Stimulated activated CD8-positive, alpha-beta memory T cell treated with anti-CD3 and anti-CD28 coated beads, Interleukin-7, amount 100 ng/mL, for 1 hour (primary cell): ENCODE measurements at places on chromosomes 16 and 17.

DNA sequence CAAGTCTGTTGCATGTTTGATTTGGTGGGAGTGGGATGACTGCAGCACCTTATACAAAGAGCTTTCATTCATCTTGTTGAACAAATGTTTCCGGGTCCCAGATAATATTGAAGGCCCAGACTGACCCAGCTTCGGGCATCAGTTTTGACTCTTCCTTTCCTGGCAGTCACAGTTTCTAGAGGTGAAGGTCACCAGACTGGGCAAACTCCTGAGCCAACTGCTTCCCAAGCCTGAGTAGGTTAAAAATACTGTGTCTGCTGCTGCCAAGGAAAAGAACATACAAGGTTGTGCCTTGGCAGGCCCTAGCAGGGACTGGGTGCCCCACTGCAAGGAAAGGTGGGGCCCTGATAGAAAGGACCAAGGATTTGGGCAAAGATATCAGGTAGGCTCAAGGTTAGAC is 4.5 kb downstream of the BCKDK start:
- no peak for DNase-seq

DNA sequence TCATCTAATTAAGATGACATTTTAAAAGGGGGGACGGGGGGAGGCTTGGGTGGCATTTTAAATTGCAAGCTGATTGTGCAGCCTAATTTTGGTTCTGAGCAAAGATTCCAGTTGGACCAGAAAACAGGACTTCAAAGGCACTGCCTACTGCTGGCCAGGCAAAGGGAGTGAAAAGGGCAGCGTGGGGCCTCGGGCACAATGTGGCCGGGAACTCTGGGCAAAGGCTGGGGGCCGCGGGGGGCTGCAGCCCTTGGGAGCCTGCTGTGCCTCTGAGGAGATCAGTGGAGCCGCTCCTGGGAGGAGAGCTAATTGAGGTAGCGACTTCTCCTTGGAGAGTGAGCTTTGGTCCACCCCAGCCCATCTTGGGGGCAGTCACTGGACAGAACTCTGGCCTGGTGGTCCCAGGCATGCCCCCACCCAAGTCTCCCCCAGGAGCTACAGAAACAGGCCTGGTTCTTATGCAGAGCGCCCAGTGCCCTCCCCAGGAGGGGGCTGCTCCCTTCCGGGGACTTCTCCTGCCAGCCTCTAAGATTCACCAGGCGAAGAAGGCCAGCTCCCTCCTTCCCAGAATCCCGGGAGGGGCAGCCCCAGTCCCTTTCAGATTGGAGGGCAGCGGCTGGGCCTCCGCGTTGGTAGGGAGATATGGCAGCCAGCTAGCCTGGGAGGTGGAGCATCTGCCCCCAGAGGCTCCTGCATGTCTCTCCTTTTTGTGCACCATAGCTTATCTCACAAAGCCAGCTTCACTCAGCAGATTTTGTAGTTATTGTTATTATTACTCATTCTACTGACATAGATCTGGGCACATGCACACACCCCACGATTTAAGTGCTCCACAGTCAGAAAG is 115.6 kb downstream of the GNAO1 start:
- DNase-seq = no peak

DNA sequence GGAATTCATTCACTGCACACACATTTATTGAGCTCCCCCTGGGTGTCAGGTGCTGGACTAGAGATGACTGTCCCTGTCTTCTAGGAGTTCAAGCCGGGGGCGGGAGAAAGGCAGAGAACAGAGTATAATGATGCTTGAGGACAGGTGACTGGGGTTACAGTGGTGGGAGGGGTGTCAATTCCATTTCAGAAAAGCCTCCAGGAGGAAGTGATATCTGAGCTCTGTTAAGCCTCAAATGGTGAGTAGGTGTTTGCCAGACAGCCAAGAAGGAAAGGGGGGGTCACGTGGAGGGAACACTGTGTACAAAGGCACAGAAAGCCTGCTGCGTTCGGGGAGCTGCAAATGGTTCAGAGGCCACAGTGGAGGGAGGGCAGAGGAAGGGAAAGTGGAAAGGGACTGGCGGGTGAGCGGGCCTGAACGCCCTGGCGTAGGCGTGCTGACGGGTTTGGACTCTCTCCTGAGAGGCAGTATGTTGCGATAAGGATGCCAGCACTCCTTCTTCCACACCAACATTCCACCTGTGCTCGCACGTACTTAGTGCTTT is 9.7 kb upstream of the NXPH3 start:
- no peak for DNase-seq

DNA sequence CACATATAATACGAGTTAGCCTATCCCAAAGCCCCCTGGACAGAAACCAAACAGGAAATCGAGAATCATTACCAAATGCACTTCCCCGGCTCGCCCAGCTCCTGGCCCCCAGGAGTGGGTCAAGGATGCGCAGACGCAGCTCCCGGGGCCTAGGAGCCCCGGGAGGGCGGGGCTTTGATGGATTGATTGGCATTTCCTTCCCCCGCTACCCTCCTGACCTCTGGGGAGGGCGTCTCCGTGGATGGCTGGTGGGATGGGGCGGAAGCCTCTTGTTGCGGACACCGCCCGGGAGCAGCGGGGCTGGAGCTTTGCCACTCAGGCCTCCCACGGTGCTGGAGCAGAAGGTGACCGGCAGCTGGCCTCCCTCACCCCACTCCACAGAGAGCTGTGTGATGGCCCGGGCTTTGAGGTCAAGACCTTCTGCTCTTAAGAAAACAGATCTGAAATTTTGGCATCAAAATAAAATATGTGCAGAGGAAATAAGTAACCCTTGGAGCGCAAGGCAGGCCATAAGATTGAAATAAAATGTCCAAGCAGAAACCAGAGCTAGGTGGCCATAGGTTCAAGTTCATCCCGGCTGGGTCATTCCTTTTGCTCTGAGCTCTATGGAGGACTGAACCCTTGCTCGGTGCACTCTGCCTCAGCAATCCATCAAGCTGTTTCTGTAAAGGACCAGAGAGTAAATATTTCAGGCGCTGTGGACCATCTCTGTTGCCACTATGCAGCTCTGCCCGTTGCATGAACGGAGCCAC is 262.3 kb downstream of the SOX9 start:
- DNase-seq = no peak

GRCh38 chr16:85675251-85675874 is 13.4 kb downstream of the GINS2 start:
- no peak for DNase-seq
